Stomach (tissue), 19 donors: ENCODE measurements at places on chromosomes 1 and 21. TPM values are rescaled to one million over a fixed set of nuclear protein-coding genes. Genes with fewer than 3 reads are reported as not detected.

The CHIA gene
- 3.9 TPM for total RNA-seq

The HNRNPR gene
- total RNA-seq = 44.3 TPM

- no peak for DNase-seq
These were observed 21.1 kb upstream of the IL22RA1 start for GRCh38 chr1:24164004-24164403.

DNA sequence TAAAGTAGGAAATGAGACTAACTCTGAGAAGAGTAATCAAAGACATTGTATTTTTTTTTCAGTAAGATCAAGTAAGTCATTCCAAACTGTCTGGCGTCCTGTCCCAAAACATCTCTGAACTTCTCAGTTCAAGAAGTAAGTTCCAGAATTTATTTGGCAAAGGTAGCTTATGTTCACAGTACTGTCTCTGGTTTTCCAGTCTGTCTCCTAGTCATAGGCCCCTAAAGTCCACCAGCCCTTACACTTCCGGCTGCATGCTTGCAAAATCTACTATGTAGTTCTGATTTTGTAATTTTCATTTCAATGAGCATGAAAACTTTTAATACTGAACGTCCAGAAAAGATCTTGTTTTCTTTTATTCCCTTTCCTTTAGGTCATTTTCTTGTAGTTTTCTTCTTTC, 61.4 kb upstream of the S1PR1 start:
- no peak for DNase-seq
